ENCODE measurements at places on chromosomes 2 and 18. TPM values are rescaled to one million over a fixed set of nuclear protein-coding genes. Genes with fewer than 3 reads are reported as not detected.
A peak's percentile ranks its signal among the peaks of the same experiment; 100 is the strongest.

The PLB1 gene
- total RNA-seq, result 3.0 TPM

- DNase-seq, result peak; percentile 66
Measured at GRCh38 chr2:11744631-11745394, 1.6 kb upstream of the LPIN1 start.

- DNase-seq, result peak; percentile 17
Measured at GRCh38 chr18:56921896-56922480, 224.9 kb upstream of the BOD1L2 start.

DNA sequence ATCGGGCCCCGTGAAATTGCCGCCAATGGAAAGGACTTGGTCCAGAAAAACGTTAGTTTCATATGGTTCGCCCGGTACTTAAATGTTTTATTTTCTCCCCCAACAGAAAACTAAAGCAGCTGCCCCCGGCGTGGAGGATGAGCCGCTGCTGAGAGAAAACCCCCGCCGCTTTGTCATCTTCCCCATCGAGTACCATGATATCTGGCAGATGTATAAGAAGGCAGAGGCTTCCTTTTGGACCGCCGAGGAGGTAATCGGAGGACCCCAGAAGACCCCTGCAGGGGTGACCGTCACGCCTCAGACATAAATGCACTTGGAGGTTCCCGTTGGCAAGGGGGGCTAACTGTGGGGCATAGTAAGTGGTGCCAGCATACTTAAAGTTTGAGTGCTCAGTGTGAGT, 742 bp downstream of the RRM2 start:
- DNase-seq, result no peak

- peak; percentile 69 for DNase-seq
Measured at GRCh38 chr18:2588666-2589344, 17.4 kb downstream of the NDC80 start.

GRCh38 chr18:13616525-13617035, 109.8 kb downstream of the FAM210A start:
- no peak for DNase-seq

GRCh38 chr2:130891966-130892365, 55.3 kb downstream of the ARHGEF4 start:
- no peak for DNase-seq

DNA sequence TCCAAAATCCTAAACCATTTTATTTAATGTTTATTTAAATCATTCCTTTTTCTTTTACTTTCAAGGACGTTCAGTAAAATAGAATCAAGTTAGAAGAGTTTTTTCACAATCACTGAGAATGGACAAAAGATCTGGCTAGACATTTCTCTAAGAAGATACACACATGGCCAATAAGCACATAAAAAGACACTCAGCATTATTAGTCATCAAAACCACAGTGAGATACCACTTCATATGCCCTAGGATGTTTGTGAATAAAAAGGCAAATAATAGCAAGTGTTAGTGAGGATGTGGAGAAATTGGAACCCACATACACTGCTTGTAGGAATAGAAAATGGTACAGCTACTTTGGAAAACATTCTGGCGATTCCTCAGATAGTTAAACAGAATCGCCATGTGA, 76.1 kb downstream of the RHBDD1 start:
- peak; percentile 88 for DNase-seq

DNA sequence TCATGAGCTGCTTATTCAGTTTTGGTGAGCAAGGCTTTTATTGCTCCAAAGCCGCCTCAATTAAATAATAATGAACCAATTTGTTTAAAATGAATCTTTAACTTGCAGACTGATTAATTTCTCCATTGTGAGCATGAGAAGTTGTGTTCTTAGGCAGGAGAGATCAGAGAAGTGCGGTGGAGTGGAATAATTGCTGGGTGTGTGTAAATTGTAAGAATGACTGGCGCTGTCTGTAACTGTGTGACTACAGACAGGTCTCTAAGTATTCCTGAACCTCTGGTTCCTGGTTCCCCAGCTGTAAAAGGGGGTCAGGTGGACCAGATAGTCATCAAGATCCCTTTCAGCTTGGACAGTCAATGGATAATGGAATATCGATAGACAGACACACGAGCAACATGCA, 98.0 kb upstream of the EFEMP1 start:
- no peak for DNase-seq
